ENCODE measurements at places on chromosomes 3 and 15.

DNA sequence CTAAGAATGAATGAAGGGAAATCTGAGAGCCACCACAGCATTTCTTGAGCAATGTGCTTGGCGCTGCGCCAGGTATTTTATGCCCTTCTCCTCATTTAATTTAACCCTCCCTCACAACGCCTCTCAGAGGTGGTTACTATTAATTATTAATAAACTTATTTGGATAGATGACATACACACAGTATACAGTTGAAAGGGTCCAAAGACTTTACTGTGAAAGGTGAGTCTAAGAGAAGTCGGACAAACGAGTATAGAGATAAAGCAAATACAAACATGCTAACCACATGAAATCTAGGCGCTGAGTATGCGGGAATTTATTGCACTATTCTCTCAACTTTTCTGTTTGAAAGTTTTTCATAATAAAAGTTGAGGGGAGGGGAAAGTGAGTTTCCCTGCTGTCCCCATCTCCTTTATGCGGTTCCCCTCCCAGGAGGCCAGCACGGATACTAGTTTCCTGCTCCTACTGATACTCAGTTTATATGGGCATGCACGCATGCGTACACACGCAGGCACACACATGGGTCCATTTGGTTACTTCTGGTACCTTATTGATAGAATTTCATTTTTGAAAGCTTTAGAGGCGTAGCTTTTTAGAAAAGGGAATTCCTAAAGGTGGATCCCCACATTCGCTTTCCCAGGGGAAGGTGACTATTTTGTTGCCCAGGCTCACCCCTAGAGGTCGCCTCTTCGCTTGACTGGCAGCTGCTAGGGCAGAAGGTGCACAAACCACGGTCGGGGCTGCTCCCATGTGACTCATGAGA is 28.5 kb upstream of the KCTD6 start:
- peak; percentile 74 for DNase-seq

DNA sequence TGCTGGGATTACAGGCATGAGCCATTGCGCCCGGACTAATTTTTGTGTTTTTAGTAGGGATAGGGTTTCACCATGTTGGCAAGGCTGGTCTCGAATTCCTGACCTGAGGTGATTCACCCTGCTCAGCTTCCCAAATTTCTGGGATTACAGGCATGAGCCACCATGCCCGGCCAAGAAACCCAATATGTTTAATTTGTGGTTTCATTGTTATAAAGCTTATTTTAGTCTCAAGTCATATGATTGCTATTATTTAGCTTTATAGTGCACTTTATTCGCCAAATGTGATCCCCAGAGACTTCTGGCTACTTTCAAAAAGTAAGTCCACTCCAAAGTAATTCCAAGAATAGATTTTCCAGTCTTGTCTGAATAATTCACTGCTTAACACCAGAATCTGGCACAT is 19.3 kb upstream of the SLC4A7 start:
- DNase-seq: no peak

GRCh38 chr15:39701988-39702387 is 80.7 kb downstream of the FSIP1 start:
- DNase-seq: no peak

- DNase-seq: no peak
Measured at GRCh38 chr3:17749281-17749680, 6.8 kb upstream of the TBC1D5 start.

GRCh38 chr3:104632947-104633346 is 733.8 kb upstream of the ALCAM start:
- DNase-seq: no peak

DNA sequence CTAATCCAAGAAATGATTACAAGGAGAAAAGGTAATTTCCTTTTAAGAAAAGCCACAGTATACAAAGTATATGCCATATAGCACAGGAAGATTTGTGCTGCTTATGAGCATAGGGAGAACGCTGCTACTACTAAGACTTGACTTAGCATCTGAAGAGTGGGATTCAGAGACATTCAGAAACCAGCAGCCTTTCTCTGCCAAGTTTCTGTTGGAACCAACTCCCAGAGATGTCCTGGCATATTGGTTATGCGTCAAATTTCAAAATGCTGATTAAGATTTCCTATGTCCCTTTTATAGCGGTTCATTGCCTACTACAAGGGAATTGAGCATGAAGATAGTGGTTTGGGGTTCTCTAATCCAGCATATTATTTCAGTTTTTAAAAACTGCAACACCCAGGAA is 4.9 kb downstream of the NR2E3 start:
- no peak for DNase-seq

DNA sequence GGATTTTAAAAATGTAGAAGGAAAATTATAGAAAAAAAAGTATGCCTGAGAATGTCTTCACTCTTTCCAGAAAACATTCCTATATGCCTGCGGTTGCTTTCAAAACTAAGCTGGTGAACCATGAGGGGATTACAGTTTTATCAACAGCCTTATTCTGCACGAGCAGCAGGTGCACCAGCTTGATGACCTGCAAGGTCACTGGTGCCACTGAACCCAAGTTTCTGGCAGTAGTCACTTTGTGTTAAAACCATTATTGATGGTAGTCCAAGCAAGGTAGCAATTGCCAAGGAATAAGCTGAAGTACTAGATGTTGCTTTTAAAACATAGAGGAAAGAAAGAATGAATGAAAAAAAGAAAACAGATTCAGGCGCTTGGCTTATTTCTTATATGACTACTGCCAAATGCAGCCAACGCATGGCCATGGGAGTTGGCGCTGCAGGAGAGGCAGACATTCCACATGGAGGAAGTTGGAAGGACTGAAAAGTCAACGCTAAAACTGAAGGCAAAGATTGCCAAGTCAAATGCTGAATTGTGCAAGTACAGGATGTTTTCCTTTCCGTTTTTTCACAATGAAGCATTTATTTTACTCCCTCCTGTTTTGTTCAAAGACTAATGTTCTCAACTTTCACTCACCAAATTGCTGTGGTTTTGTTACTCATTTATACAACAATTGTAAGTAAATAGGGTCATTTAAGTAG is 601.4 kb downstream of the CADM2 start:
- no peak for DNase-seq

DNA sequence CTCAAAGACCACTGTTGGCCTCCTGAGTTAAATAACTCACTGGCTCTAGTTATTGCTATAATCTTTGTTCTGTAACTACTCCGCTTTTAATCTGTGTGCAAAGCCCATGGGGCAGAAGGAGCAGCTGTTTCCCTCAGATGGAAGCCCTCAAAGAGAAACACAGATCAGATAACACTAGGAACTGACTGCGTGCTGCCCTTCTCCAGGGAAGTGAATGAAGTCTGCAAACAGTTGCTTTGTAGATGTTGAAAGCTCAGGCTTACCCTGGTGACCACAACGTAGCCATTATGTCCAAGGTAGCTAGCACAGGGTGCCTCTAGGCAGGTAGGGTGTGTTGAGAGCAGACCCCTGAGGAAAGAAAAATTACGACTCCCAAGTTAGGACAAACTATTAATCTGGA is 152.3 kb upstream of the STAC start:
- DNase-seq: no peak

GRCh38 chr3:136162322-136162721 is 33.8 kb downstream of the MSL2 start:
- no peak for DNase-seq

- peak; percentile 18 for DNase-seq
Measured at GRCh38 chr15:80755885-80756284, 23.3 kb upstream of the CEMIP start.

GRCh38 chr3:137330246-137330645 is 372.5 kb downstream of the IL20RB start:
- no peak for DNase-seq

- DNase-seq: no peak
Measured at GRCh38 chr15:20644896-20645295, 103.3 kb upstream of the GOLGA6L6 start.

- DNase-seq: no peak
Measured at GRCh38 chr3:149267565-149267964, 45.9 kb upstream of the CP start.

- no peak for DNase-seq
Measured at GRCh38 chr3:184148076-184148475, 7.1 kb upstream of the DVL3 start.

DNA sequence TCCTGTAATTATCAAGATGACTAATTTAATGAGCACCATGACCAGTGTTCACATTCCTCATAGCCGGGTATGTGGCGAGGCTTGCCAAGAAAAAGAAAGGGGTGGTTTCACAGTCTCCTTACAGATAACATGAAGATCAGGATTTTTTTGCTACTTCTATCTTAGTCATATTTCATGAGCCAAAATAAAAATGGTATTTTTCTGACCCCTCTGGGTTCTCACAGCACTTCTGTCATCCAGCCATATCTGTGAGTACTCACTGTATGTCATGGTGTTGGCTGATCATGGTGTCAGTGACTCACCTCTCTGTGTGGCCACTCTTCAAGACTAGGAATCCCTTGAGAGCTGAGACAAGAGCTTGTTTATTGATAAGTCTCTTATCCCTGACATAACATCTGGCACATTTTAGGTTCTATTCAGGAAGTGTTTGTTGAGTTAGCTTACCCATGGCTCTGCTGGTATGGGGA is 130.5 kb upstream of the LMCD1 start:
- DNase-seq: no peak

- no peak for DNase-seq
Measured at GRCh38 chr15:80480909-80481308, 76.7 kb downstream of the ARNT2 start.

- no peak for DNase-seq
Measured at GRCh38 chr3:37580237-37580636, 281.4 kb upstream of the CTDSPL start.

- no peak for DNase-seq
Measured at GRCh38 chr15:87082581-87082980, 1002.9 kb downstream of the AGBL1 start.

- DNase-seq: no peak
Measured at GRCh38 chr3:58072763-58073130, 64.5 kb downstream of the FLNB start.

GRCh38 chr3:20055020-20055775 is 15.0 kb downstream of the KAT2B start:
- DNase-seq: no peak

- no peak for DNase-seq
Measured at GRCh38 chr15:43238671-43239131, 17.9 kb upstream of the EPB42 start.

DNA sequence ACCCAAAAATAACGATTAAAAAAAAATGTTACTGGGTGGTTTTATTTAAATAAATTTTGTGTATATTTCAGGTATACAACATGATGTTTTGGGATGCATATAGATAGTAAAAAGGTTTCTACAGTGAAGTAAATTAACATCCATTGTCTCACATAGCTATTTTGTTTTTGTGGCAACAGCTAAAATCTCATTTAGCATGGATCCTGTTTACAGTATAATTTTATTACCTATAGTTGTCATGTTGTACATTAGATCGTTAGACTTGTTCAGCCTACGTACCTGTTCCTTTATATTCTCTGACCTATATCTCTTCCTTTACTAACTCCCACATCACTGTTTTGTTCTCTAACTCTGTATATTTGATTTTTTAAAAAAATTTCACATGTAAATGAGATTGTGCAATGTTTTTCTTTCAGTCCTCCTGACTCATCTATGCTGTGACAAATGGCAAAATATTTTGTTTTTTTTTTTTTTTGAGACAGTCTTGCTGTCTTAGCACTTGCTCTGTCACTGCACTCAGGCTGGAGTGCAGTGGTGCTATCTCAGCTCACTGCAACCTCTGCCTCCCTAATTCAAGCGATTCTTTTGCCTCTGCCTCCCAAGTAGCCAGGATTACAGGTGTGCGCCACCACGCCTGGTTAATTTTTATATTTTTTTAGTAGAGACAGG is 45.6 kb downstream of the OIP5 start:
- DNase-seq: no peak

DNA sequence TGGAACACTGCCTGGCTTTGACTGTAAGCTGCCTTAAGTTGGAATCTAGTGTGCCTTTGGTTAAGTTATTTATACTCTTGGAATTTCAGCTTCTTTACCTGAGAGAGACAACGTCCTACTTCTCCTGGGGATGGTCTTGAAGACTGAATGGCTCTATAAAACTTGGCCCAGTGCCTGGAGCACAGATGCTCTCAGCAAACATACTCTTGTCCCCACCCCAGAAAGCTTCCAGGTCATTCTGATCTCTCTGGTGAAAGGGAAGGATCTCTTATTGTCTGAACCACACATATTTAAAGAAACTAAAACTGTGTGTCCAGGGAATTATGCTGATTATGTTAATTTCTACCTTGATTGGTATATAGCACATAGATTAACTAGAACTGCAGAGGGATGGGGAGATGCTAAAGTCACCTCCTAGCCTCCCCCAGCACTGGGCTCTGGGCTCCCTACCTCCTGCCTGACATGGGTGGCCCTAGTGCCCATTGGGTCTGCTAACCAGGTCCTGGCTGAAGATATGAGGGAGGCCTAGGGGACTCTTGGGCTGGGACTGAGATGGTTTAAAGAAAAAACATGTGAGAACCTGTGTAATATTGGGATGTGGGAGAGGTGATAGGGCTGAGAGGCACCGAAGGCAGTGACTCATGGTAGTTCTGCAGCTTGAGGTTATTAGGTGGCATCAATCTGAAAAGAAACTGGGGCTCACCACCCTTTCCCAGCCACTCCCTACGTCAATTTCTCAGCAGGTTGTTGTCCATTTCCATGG is 171.0 kb downstream of the RPLP1 start:
- no peak for DNase-seq

GRCh38 chr3:129004639-129005295 is 3.7 kb downstream of the EFCC1 start:
- no peak for DNase-seq

GRCh38 chr15:48721061-48721810 is 75.7 kb upstream of the FBN1 start:
- no peak for DNase-seq

GRCh38 chr15:68343579-68344225 is 66.2 kb downstream of the FEM1B start:
- DNase-seq: no peak

Data from CD4-positive, alpha-beta T cell treated with Interleukin-17A for 1 hour (primary cell).